Cardiac muscle cell (in vitro differentiated cells and primary cell): ENCODE measurements at places on chromosomes 4 and X.

DNA sequence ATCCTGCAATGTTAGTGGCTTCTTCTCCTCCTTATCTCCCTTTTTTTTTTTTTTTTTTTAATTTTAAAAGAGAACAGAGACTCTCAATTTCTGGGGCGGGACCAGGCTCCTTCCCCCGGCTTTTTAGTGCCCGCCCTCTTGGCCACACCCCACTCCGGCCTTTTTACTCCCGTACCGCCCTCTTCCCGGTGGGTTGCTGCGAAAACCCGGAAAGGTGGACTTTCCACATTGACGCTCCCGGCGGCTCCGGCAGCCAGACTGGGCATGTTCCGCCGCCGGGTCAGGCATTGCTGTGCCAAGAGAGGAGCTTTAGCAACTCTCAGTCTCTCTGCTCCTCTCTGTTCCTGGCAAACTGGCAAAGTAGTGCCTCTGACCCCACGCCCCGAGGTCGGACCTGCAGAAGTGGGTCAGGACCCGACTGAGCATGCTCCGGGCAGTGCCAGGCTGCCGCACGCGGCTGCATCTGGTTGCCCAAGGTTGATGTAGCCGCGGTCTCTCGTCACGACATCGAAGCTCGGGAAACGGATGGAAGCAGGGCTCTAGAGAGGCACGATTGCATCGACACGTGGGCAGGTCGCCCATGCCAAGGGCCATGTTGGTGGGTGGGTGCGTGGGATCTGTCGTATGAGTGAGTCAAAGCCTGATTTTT, 1.1 kb upstream of the MFAP3L start:
- DNase-seq: peak; percentile 96

- peak; percentile 74 for DNase-seq
These were observed 2.2 kb downstream of the PLXNB3 start for GRCh38 chrX:153766098-153766817.

DNA sequence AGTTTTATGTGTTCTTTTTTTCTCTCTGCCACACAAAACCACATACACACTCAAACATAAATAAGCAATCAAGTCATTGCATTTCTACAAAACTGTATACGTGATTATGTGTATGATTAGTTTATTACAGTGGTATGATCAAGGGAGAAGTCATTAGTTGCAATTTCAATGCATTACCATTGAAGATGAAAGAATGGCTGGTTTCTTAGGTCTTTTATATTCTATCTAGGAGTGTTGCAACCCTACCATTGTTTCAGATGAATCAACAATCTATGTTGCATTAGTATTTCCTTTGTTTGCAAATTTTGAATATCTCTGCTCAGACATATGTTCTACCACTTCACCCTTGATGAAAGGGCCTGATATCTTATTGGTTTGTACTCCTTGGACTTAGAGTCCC, 6.8 kb downstream of the ANXA3 start:
- DNase-seq: peak; percentile 65

DNA sequence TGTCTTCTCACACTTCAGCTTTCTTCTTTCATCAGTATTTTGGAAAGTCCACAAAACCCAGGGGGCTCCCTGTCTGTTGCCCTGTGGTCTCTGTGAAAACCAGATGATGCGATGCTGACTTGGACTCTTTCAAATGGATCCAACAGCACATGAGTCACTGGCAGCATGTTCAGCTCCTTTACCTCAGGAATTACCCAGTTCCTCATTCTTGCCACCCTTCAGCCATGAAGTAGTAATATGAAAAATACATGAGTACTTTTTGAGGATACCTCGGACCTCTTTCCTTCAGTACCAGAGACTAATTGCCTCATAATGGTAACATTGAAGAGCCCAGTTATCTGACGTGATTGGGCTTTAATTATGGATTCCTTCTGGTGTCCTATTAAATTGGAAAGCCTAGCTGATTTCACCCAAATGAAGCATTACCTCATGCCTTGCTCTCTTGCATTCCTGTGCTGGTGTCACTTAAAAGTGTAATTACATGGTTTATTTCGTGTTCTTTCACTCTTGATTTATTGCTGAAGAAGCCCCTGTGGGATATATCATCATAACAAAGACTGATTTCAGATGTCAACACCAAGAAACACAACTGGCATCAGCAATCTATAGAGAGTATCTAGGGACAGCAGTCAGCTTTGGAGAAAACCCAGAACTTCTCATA, 63.4 kb downstream of the NFKB1 start:
- DNase-seq: no peak

DNA sequence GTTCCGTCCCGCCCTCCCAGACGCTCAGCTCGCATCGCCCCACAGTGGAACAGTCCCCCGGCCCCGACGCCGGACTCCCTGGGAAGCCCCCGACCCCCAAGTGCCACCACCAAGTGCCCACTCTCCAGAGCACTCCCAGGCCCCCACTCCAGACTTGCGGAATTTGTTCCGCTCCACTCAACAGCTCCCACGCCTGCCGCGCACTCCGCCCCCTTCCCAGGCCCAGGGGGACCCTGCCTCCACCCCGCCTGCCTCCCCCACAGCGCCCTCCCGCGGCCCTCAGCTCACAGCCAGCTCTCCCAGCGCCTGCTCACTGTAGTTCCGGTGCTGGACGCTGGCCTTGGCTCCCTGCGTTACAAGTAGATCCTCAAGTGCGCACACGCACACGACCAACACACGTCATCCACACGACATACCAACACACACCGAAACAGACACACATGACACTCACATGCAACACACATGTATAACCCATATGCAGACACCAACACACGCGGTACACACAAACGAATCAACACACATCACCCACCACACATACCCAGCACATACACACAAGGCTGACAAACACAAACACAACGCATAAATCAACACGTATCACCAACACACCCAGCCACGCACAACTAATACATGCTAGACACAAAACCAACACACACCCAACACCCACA, 8.0 kb downstream of the MSX1 start:
- peak; percentile 61 for DNase-seq

DNA sequence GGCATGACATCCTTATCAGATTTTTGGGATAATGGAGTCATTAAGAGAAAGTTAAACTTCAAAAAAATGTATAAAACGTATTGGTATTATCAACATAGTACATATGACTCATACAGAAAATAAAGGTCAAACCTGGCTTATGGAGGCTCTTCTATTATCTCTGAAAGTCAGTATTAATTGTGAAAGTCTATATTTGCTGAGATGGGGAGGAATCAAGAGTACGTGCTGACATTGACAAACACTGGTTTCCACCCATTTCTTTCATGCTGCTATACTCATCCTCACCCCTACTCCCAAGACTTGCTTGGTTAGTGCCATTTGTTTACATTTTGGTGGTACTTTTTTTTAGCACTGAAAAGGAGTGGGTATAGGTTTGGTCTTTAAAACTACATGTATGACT, 30.8 kb upstream of the PLA2G12A start:
- DNase-seq: no peak

GRCh38 chr4:107838861-107839565, 14.3 kb downstream of the SGMS2 start:
- peak; percentile 64 for DNase-seq

GRCh38 chr4:176571206-176571605, 221.5 kb downstream of the VEGFC start:
- no peak for DNase-seq

DNA sequence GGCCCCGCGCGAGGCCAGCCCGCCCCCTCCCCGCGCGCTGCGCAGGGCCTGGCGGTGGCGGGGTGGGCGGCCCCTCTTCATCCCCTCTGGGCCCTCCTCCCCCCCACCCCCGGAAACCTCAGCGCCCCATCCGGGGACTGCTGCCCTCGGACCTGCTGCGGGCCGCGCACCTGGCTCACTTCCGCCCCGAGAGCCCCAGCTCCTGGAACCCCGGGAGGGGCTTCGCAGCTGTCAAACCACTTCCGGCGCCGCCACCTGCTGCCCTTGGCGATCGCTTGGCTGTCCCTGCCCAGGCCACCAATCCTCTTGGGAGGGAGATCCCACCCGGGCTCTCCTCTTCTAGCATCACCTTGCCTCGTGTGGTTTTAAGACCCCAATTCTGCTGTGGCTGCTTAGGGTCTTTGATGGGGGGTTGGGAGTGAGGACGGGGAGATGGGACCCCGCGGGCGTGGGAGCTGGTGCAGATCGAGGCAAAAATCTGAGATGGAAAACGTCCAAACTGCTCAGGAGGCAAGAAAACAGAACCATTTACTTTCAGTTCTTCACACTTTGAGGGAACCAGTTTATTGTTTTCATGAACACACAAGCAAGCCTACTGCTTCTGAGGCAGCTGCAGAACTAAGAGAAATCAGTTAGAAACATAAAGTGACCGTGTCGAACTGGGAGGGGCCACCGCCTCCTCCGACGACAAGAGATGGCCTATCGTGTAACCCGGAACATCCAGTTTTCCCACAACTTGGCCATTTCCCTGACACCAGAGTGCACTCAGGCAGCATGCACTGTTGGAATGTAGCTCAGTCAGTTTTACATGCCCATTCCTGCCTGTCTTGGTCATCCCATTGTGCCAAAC, 754 bp downstream of the MTMR1 start:
- DNase-seq: peak; percentile 21

- peak; percentile 71 for DNase-seq
These were observed 1.2 kb upstream of the CHIC1 start for GRCh38 chrX:73561801-73562200.

GRCh38 chr4:39539089-39539611, 11.9 kb upstream of the UGDH start:
- no peak for DNase-seq

- no peak for DNase-seq
These were observed 171.4 kb downstream of the GPC3 start for GRCh38 chrX:133813971-133814370.

- DNase-seq: no peak
These were observed 25.9 kb downstream of the CC2D2A start for GRCh38 chr4:15495621-15496020.

DNA sequence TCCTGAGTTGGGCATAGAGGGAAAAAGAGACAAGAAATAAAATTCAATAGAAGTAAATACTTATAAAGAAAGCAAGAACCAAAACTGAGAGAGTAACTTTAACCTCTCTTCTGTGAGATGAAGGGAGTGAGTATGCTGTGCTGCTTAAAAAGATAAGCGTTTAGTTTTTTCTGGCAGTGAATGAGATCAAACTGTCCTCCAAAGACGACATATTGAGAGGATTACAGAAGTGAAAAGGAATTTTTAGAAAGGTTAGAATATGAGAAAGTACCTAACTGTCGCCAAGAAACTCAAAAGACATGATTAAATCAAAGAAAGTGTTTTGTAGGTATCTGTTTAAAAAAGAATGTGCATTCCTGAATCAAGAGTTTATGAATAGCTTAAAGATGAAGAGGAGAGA, 16.0 kb downstream of the GAB1 start:
- peak; percentile 27 for DNase-seq

DNA sequence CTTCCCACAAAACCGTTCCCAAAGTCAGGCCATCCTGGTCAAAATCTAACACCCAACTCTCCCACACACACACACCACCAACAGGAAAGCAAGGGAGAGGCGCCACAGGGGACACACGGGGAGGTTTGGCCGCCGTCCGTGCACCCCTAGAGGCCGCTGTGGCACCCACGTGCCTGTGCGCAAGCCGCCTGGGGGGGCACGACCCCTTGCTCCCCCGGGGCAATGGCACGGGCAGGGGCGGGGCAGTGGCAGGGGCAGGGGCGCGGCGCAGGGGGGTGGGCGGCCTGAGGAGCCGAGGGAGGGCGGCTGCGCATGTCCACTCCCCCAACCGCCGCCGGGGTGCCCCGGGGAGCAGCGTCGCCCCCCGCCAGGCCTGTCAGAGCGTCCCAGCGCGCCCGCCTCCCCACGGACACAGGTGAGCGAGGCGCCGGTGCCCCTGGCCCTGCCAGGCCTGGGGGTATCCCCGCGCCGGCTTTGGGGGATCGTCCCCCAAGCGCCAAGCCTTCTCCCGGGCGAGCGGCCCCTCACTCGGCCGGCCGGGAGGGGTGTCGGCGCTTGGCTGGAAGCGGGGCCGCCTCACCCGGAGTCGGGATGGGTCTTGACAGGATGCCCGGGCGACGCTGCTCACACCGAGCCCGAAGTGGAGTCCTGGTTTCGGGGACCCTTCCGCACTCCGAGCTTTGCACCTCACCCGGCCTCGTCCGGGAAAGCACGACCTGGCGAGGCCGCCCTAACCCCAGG, at the start of gene ERAS:
TSS of gene ERAS (plus strand) at position 379 of the 741 bp plus-strand sequence. CDS start 2,611 bp downstream, outside the sequence.
- DNase-seq: no peak

GRCh38 chrX:108299704-108300103, 138.5 kb downstream of the COL4A6 start:
- DNase-seq: no peak

- no peak for DNase-seq
These were observed 81.2 kb downstream of the SHROOM3 start for GRCh38 chr4:76515975-76516843.

- no peak for DNase-seq
These were observed 982.2 kb downstream of the PCDH7 start for GRCh38 chr4:31702326-31702725.

GRCh38 chr4:7224001-7224400, 31.7 kb downstream of the SORCS2 start:
- DNase-seq: no peak

- no peak for DNase-seq
These were observed 220.7 kb downstream of the HS6ST2 start for GRCh38 chrX:132737743-132738142.

GRCh38 chr4:1378559-1379231, 27.5 kb downstream of the NKX1-1 start:
- no peak for DNase-seq

- peak; percentile 12 for DNase-seq
These were observed 7.2 kb downstream of the CTSO start for GRCh38 chr4:155946486-155946885.

GRCh38 chr4:110628663-110629213, 5.9 kb upstream of the PITX2 start:
- DNase-seq: no peak

- DNase-seq: peak; percentile 4
These were observed 7.4 kb downstream of the MAGEB10 start for GRCh38 chrX:27815209-27815608.

GRCh38 chr4:100424376-100424775, 93.4 kb downstream of the EMCN start:
- DNase-seq: no peak

GRCh38 chrX:147340947-147341346, 526.4 kb upstream of the CXorf51A start:
- DNase-seq: no peak

DNA sequence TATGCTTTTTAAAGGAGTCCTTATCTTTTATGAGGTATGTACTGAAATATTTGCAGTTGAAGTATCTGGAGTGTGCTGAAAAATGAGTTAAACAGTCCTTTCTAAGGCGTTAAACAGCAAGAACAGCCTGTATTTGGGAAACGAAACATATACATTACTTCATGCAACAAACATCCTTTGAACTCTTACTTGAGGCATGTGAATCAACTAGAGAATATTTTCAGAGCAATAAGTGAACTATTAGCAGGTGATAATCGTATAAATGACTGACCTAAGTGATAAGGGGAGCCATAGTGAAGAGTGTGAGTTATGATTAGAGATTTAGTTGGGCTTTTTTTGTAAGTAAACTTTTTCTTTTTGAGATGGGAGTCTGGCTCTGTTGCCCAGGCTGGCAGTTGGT, 45.9 kb upstream of the RHOH start:
- DNase-seq: no peak
